ENCODE measurements at places on chromosomes 5 and 9.

DNA sequence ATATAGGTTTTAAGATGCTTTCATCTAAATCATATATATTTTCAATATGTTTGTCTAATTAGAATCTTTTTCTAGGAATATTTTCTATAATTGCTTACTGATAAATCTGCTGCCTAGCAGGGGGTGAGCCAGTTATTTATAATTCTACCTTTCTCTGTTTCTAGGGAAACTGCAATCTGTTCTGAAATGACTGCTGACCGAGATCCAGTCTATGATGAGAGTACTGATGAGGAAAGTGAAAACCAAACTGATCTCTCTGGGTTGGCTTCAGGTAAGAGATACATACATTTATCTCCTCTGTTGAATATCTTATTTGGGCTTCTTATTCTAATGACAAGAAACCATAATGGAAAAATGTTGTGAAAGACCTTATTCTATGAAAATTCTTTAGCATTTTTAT is 127.3 kb downstream of the XRCC4 start:
- DNase-seq, result no peak

- no peak for DNase-seq
Observed at GRCh38 chr5:37979559-37979958, 139.7 kb upstream of the GDNF start.

- DNase-seq, result no peak
Observed at GRCh38 chr9:14868418-14868771, 41.8 kb downstream of the FREM1 start.

DNA sequence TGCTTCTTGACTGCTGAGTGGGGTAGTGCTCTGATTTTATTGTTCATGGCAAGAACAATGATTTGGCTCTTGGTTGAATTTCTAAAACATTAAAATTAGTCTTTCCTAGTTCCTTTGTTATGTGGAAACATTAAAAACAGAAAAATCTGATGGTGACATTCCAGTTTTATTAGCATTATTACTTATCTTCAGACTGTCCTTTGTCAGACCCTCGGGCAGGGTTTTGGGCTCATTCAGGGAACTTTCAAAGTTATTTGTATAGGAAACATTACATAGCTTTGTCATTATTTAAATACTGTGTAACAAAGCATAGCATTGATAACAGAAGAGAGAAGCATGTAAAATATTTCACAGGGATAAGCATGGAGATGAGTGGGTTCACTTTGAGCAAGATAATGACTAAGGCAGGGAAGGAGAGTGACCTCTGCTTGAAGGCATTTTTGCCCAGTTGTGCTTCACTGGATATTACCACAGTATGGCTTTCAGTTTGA is 119.9 kb downstream of the KDM4C start:
- no peak for DNase-seq

DNA sequence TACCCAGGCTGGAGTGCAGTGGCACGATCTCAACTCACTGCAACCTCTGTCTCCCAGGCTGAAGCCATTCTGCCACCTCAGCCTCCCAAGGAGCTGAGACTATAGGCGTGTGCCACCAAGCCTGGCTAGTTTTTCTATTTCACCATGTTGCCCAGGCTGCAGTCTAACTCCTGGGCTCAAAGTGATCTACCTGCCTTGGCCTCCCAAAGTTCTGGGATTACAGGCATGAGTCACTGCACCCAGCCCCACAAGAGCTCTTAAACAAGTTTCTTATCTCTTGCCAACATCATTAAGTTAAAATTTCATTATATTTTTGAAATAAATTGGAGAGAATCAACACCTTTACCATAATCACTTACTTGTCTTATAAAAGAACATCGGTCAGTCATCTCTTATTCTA is 280.3 kb downstream of the ARHGEF28 start:
- no peak for DNase-seq

- DNase-seq, result no peak
Observed at GRCh38 chr9:132250324-132251262, 88.7 kb downstream of the NTNG2 start.

DNA sequence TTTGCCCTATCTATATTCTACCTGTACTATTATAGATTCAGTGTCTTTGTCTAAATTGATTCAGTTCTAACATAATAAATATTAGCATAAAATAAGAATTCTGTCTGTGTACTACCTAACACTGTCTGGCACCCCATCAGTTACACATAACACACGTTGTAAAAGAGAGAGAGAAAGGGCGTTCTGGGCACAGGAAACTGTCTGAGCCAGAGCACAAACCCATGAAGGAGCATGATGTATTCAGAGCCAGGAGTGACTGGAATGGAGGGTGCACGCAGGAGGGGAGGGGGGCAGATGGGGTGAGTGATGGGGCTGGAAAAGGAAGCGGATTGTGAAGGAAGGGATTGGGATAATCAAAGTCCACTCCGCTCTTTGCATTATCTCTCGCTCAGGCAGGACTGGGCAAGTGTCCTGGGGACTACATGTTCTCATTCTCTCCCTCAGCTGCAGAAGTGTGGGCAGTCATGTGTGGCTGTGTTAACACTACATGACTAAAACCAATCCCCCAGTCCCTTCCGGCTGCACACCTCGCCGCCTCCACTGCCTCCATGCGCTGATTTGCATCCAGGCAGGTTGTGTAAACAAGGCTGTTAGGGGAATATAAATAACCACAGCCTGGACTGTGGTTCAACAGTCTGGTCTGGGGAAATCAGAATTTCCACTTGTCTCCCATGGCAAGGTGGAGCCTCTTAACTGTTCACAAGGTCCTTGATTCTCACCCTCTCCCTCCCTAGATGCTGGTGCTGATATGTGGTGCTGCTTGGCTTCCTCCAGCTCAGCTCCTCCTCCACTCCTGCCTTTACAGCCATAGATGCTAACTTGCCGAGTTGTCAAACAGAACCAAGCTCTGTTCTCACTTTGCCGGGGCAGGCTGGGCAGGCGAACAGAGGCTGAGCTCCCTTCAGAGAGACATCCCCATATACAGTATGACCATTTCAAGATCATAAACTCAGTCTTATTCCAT is 367.5 kb upstream of the BRINP1 start:
- no peak for DNase-seq

GRCh38 chr9:98341157-98342097 is 86.0 kb upstream of the TBC1D2 start:
- DNase-seq, result no peak

GRCh38 chr5:112203229-112203628 is 215.8 kb downstream of the EPB41L4A start:
- no peak for DNase-seq

DNA sequence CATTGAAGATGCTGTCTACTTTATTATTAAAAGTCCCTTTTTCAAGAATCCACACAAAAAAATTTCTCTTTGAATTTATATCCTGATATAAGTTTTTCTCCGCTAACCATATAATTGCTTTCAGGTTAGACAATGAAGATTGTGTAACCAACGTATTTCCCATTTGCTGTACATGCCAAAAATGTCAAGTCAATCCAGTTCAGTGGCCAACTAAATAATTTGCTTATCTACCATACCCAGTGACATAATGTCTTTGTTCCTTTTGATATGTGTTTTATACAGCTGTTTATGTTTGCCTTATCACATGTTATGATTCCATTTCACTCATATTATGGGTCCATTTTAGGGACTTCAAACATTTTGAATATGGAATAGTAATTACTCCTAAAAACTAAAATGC is 349.9 kb downstream of the EFNA5 start:
- no peak for DNase-seq

DNA sequence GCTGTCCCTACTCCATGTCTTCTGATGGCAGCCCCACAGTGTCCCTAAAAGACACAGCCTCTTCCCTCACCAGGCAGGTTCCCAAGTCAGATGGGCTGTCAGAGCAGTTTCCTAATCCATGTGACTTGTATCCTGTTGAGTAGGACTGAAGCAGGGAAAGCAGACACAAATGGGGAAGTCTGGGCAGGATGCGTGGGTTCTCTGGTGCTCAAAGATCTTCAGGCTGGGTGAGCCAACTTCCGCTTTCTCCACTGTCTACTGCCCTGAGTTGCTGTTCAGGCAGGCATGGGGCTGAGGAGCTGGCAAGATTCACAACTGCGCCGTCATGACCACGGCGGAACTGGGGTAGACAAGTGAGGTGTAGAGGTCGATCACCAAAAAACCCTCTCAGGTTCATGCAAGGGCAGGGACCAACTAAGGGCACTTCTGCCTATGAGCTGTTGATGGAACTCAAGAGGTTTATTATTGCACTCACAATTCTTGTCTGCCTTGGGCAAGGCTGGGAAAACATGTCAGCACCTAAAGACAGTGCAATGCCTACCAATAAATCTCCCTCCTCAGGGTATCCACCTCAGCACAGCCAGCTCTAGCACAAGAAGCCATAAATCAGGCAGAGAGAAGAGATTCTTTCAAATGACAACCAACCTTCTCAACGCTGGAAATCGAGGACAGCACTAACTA is 83.4 kb downstream of the RAPGEF1 start:
- peak; percentile 30 for DNase-seq

GRCh38 chr5:78647351-78647818 is 1.2 kb downstream of the LHFPL2 start:
- no peak for DNase-seq

DNA sequence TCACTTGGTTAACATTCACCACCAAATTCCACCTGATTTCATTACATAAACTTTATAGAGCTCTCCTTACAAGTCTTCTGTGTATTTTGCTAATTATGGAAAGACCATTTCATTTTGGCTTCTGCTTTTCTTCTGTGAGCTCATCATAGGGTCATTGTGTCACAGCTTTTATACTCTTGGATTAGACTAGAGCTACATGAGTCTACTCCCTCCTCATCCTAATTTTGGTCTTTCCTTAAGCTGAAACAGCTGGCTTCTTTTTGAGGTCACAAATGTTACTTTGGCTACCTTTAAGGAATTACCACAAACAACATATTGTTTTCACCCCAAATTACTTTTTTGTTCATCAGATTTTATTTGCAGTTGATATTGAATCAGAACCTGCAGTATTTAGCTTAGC is 103.0 kb downstream of the NPR3 start:
- no peak for DNase-seq

GRCh38 chr5:143699121-143699520 is 112.8 kb upstream of the HMHB1 start:
- no peak for DNase-seq

- DNase-seq, result no peak
Observed at GRCh38 chr5:148209151-148209770, 6.4 kb downstream of the SPINK6 start.

GRCh38 chr5:50889790-50890189 is 223.4 kb downstream of the PARP8 start:
- no peak for DNase-seq

DNA sequence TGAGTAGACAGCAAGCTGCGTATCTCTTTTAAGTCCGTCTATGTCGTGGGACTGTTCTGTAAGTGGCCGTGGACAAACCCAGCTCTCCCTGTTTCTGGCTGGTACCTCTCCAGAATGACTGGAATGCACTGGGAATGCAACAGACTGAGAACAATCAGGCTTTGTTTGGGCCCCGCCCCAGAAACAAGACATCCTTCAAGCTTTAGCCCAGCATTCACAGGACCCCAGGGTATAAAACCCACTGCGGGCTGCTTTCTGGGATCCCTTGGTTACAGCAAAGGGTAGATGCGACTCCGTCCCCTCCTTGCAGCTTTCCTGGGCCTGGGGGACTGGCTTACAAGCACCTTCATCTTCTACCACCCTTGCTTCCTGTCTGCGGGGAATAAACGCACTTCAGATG is 45.6 kb upstream of the SPTLC1 start:
- DNase-seq, result no peak
